Stimulated activated CD4-positive, alpha-beta T cell treated with anti-CD3 and anti-CD28 coated beads, Interleukin-15, amount 100 ng/mL, for 1 hour (primary cell): ENCODE measurements at places on chromosomes 7 and 10.

GRCh38 chr7:156772725-156773124 lies 120.3 kb downstream of the LMBR1 start:
- DNase-seq, result no peak

DNA sequence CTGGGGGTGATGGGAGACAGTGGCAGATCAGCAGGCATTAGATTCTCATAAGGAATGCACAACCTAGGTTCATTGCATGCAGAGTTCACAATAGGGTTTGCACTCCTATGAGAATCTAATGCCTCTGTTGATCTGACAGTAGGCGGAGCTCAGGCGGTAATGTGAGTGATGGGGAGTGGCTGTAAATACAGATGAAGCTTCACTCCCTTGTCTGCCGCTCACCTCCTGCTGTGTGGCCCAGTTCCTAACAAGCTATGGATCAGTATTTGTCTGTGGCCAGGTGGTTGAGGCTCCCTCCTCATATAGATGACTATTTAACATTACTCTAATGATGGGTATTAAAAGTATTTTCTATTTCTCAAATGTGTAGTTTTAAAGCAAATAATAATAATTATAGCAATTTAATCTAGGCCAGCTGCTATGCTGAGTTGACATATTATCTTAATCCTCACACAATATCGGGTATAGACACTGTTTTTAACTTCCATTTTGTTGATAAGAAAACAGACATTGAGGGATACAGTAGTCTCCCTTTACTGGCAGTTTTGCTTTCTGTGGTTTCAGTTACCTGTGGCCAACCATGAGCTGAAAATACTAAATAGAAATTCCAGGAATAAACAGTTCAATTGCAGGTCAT lies 39.9 kb downstream of the KIF20B start:
- no peak for DNase-seq

GRCh38 chr7:23346316-23346715 lies 47.2 kb downstream of the MALSU1 start:
- DNase-seq, result no peak

DNA sequence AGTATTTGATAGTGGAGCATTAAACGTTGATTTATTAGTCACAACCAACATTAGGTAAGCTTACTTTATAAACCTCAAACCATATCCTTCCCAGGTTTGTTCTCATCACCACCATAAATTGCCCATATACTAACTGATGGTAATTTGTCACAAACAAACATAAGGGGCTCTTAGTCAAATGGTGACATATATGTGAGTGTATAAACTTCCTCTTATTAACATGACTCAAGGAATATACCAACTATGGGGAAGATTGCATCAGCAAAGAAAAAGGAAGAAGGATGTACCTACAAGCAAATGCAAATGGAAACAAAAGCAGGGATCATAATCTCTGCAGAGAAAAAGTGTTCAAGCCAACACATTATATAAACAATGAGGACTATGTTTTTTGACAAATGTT lies 418.2 kb upstream of the AKR1E2 start:
- DNase-seq, result no peak

- DNase-seq, result no peak
Measured at GRCh38 chr7:106371629-106372028, 86.8 kb upstream of the NAMPT start.

DNA sequence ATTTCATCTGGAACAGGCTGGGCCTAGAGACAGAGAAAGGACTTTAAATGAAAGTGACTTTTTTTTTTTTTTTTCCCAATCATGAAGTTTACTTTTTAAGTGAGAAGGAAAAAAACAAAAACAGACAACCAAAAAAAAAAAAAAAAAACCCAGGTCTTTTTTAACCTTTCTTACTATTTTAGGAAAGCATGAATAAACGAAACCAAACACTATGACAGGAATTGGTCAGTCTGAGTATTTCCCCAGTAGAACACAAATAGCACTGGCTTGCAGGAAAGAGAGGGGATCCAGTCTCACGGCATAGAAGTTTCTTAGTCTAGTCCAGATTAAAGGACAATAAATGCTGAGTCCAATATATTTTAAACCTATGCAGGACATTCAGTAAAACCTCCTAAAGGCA lies 180.5 kb upstream of the CCDC6 start:
- no peak for DNase-seq

- DNase-seq, result no peak
Measured at GRCh38 chr10:23755556-23755955, 316.7 kb downstream of the OTUD1 start.

- no peak for DNase-seq
Measured at GRCh38 chr7:106982415-106982814, 62.1 kb upstream of the PRKAR2B start.

- DNase-seq, result no peak
Measured at GRCh38 chr10:105538874-105539273, 897.8 kb downstream of the SORCS3 start.

DNA sequence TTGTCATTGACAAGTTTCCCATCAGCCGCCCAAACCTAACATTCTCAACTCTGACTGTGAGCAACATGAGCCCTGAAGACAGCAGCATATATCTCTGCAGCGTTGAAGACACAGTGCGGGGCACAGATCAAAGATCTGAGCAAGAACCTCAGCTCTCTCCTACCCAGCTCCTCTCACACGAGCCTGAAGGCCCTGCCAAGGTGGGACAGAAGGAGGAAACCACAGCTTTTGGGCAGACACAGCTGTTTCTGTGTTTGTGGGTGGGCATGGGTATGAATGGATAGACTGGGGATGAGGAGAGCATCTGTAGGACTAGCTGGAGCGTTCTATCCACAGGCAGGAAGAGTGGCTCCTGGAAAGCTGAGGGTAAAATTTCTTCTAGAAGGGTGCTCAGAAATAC lies 8.5 kb upstream of the PRSS1 start:
- DNase-seq, result no peak
